Ecto neural progenitor cell (in vitro differentiated cells): ENCODE measurements at places on chromosomes 4 and X.

- DNase-seq = no peak
These were observed 227.7 kb downstream of the BCOR start for GRCh38 chrX:39869846-39870601.

GRCh38 chr4:38670109-38670901, 6.3 kb downstream of the KLF3 start:
- no peak for DNase-seq

DNA sequence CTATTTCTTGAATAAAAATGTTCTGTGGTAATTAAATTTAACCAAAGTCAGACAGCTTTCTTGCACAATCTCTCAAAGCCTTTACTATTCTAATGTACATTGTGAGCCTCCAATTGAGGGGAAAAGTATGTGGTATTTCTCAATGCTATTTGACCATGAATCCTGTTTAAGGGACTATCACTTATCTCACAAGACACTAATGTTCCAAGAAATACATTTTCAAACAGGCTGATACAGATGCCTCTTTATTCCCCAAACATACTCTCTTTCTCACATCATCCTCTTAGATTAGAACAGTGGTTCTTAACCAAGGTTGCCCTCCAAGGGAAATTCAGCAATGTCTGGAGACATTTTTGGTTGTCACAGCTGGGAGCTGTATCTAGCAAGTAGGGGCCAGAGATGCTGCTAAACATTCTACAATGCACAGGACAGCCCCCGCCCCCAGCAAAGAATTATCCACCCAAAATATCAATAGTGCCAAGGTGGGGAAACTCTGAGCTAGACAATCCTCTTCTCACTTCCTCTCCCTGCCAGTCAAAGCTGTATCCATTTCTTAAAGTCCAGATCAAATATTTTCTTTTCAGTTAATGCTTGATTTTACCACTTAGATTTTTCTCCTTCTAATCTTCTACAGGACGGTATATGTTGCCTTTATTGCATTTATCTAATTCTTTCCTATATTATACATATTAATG, 129.2 kb upstream of the TRIM2 start:
- no peak for DNase-seq

GRCh38 chr4:46947541-46947940, 38.5 kb upstream of the COX7B2 start:
- no peak for DNase-seq

- no peak for DNase-seq
These were observed 42.3 kb downstream of the RASL11B start for GRCh38 chr4:52904421-52904820.

DNA sequence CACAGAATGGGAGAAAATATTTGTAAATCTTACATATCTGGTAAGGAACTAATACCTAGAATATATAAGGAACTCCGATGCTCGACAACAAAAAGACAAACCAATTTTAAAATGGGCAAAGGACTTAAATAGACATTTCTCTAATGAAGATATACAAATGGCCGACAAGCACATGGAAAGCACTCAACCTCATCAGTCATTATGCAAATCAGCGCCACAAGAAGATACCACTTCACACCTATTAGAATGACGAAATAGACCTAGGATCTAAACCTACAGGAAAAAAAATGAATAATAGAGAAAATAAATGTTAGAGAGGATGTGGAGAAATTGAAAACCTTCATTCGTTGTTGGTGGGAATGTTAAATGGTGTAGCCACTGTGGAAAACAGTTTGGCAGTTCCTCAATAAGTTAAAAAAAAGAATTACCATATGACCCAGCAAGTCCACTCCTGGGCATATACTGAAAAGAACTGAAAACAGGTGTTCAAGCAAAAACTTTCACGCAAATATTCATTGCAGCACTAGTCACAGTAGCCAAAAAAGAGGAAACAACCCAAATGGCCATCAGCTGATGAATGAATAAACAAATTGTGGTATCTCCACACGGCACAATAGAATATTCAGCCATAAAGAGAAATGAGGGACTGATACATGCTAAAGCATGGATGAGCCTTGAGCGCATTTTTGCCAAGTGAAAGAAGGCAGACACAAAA, 57.3 kb upstream of the WDR19 start:
- DNase-seq = no peak

DNA sequence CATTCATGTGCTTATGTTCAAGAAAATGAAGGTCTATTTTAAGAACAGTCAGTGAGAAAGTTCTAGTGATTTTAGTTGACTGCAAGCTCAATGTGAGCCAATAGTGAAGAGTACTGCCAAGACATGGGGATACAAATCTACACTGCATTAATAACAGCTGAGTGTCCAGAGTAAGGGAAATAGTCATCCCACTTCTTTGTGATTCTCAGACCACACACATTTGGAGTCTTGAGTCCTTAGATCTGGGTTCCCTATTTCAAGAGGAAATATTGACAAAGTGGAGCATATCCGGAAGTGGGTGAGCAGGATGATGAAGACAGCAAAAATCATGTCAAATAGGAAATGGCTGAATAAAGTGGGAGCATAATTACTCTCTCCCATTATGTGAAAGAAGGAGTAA, 171.1 kb downstream of the LARP7 start:
- DNase-seq = no peak

DNA sequence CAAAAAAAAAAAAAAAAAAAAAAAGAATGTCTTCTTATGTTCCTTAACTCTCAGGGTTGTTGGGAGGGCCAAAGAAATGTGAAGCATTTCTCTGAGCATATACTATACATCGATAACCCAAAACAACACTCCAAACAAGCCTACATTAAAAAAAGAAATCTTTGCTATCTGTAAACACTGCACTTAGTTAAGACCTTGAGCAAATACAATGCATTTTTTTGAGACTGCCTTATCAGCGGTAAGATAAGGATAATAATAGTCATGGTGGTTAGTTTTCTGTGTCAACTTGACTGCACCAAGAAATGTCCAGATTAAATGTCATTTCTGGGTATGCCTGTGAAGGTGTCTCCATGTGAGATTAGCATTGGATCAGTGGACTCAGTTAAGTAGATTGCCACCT, 541.9 kb downstream of the PACRGL start:
- DNase-seq = no peak

- DNase-seq = no peak
These were observed 5.2 kb downstream of the MGARP start for GRCh38 chr4:139274790-139275189.

DNA sequence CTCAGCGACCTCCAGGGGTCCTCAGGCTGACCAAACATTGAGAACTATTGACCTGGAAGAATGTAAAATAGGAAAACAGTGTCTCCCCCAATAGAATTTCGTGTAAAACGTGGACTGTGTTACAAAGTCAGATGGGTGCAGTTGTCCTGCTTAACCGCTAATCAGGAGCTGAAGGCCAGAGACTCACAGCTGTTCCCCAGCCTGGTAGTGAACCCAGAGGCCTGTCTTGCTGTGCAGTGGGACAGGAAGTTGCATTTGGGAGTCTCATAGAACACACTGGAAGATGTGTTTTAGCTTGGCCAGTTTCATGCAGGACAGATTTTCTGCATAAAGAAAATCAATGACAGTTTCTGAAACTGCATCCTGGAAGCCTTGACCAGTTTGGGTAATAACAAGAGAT, 151.5 kb downstream of the PTTG2 start:
- no peak for DNase-seq

- DNase-seq = no peak
These were observed 1.8 kb downstream of the ACOX3 start for GRCh38 chr4:8438743-8439142.

- no peak for DNase-seq
These were observed 204.8 kb upstream of the RASGEF1B start for GRCh38 chr4:81676537-81676936.

DNA sequence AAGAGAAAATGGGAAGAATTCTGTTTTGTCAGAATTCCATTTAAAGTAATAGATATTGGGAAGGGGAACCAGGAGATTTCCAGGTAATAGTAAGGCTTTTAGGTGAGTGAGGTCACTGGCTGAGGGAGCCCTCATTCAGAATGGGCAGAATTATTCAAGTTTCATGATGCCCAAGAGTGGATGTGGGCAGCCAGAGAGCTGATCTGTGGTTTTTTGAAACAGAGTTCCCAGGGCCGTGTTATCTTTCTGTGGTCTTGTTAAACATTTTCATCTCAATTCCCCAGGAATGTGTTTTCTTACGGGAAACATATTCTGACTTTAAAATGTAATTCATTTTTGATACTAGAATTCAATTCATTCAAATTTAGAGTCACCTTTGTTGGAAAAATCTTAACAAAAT, 182.0 kb upstream of the AADAT start:
- DNase-seq = no peak

DNA sequence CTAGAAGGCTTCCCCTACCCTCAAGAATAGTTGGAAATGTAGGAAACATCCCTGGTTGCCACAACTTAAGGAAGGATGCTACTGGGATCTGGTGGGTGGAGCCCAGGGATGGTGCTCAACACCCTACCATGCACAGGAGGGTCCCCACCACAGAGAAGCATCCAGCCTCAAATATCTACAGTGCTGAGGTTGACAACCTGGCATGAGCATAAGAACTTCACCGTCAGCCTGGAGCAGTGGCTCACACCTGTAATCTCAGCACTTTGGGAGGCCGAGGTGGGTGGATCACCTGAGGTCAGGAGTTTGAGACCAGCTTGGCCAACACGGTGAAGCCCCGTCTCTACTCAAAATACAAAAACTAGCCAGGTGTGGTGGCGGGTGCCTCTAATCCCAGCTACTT, 24.0 kb upstream of the ASMTL start:
- peak; percentile 8 for DNase-seq

GRCh38 chr4:164890691-164891090, 13.7 kb downstream of the APELA start:
- DNase-seq = no peak

GRCh38 chr4:75512386-75513211, 1.6 kb downstream of the RCHY1 start:
- no peak for DNase-seq

- no peak for DNase-seq
These were observed 21.2 kb downstream of the ARHGAP10 start for GRCh38 chr4:147753047-147753446.

DNA sequence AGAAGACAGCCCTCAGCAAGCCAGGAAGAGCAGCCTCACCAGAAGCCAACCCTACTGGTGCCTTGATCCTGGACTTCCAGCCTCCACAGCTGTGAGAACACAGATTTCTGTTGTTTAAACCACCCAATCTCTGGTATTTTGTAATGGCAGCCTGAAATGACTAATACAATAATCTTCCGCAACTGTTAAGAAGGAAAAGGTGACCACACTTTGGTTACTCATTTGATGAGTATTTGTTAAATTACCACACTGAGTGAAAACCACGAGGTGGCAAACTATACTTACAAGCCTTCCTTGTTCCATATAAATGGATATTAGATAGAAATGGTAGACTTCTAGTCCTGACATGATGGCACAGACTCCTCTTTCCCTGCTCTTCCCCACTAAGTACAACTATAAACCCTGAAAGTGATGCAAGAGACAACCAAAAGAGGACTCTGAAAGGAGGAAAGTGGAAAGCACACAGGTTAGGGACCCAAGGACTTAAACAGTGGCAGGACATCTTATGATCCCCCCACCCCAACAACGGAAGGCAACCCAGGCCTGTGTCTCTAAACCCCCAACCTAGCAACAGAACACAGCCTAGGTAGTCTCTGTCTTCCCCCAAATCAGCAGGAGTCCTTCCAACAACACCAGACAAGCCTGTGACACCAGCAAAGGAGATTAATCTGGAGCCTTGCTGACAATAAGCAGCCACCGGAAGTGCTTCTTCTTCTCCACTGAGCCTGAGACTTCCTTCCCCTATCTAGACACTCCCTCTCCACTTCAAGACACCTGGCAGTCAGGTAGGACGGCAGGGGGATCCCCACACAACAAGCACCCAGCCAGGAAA, 12.3 kb downstream of the ZNF182 start:
- no peak for DNase-seq

- DNase-seq = no peak
These were observed 6.9 kb upstream of the MSANTD1 start for GRCh38 chr4:3241898-3242524.

GRCh38 chr4:119735165-119735651, 106.6 kb upstream of the PDE5A start:
- no peak for DNase-seq

GRCh38 chr4:124343661-124344171, 368.8 kb downstream of the ANKRD50 start:
- no peak for DNase-seq

DNA sequence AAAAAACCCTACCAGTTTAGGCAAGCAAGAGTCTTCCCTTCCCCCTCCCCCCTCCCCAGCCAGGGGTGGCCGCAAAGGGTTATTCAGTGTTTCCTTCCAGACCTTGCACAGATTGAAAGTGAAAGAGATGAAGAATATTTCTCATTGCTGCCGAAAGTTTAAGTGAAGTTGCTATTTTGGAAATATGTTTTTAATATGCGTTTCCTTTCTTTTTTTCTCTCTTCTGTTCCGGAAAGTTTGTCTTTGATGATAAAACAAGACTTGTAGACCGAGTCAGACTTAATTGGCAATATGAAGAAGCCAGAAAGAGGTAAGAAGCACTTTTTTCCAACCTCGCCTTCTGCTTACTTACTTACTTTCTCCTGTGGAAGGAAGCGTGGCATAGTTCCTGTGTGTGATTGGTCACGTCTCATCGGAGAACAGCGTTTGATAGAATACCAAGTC, 58.5 kb upstream of the CLCN4 start:
- DNase-seq = no peak

DNA sequence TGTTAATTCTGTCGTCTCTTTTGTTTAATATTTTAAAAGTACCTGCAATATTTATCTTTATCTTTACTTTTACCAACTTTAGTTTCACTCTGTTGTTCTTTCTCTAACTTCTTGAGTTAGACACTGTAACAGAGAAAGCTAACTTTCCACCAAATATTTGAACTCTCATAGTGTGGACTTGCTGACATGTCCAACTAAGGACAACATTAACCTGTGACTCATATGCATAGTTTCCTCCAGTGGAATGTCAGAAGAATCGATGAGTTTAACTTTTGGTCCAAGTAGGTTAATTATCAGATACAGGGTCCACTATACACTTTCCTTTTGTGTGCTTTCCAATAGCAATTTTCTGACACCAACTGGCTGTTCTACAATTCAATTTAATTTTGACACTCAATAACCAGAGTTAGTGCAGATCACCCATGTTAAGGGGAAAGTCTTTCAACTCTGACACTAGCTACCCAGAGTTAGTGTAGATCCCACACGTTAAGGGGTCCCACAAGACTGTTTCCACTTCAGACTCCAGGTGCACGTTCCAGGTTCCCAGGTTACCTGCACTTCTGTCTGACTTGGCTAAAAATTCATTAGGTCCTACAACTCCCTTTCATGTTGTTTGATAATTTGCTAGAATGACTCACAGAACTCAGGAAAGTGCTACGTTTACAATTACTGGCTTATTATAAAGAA, 559.0 kb upstream of the AMOT start:
- DNase-seq = no peak
